ENCODE measurements at places on chromosomes 1 and 21.

GRCh38 chr1:155847823-155848529, 9.0 kb downstream of the GON4L start:
- H3K27ac ChIP-seq, result no peak overlapping the region
- no peak overlapping the region for H3K4me3 ChIP-seq
- no peaks in the 10 kb centered on the region for H3K27me3 ChIP-seq
- peaks cover 6% of the 10 kb centered on the region for H3K36me3 ChIP-seq

DNA sequence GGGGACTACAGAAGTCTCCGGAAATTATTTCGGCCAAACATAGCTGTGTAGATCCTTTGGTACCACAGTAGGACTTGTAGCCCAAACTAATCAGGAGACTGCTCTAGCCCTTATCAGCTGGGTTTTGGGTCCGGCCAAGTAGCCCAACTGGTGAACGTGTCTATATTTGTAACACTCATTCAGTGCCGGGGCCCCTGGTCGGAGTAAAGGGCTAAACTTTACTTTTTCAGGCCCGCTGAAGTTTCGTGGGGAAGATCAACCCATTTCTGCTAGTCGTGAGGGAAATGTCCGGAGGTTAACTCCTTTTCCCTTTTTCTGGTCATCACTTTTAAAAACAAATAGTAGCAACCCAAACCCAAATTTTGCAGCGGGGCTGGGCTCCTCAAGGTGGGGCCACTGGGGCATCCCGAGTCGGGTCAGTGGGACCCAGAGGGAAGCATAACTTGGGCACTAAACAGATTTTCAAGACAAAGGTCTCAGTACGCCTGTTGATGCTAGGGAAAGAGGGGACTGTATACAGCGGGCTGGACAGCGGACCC, 1.7 kb downstream of the LHX9 start:
- peak overlapping the region; percentile 52 for H3K4me3 ChIP-seq
- no peaks in the 10 kb centered on the region for H3K36me3 ChIP-seq
- H3K27ac ChIP-seq, result no peak overlapping the region

DNA sequence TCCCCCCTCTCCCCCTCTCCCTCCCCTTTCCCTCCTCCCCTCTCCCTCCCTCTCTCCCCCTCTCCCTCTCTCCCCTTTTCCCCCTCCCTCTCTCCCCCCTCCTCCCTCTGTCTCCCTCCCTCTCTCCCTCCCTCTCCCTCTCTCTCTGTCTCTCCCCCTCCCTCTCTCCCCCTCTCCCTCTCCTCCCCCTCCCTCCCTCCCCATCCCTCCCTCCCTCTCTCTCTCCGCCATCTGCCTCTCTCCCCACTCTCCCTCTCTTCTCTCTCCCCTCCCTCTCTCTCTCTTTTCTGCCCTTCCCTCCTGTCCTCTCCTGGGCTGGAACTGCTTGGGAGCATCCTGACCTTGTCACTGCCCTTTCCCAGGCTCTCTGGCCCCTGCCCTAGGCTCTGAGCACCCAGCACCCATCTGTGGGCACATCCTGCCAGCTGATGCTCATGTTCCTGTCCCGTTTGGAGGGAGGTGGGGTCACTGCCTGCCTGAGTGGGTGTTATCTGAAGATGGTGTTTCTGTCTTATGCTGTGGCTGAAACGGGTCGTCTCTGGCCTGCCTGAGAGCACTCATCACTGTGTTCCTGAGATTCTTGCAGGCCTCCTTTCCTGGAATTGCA, 10.8 kb downstream of the FTCD start:
- H3K27ac ChIP-seq, result no peak overlapping the region
- H3K27me3 ChIP-seq, result no peaks in the 10 kb centered on the region
- H3K4me1 ChIP-seq, result no peaks in the 10 kb centered on the region
- H3K36me3 ChIP-seq, result no peaks in the 10 kb centered on the region
- no peak overlapping the region for H3K4me3 ChIP-seq
- DNase-seq, result no peak

GRCh38 chr1:62924983-62925790, 141.3 kb downstream of the ATG4C start:
- H3K4me1 ChIP-seq, result no peaks in the 10 kb centered on the region
- no peak for DNase-seq
- no peak overlapping the region for H3K27ac ChIP-seq

GRCh38 chr1:84433258-84434080, 35.2 kb downstream of the DNASE2B start:
- no peak overlapping the region for H3K27ac ChIP-seq
- H3K36me3 ChIP-seq, result no peaks in the 10 kb centered on the region
- H3K27me3 ChIP-seq, result no peaks in the 10 kb centered on the region
- peak; percentile 71 for DNase-seq

GRCh38 chr1:246215510-246215903, 291.6 kb downstream of the SMYD3 start:
- no peaks in the 10 kb centered on the region for H3K36me3 ChIP-seq
- no peak overlapping the region for H3K27ac ChIP-seq
- H3K4me1 ChIP-seq, result no peaks in the 10 kb centered on the region
- no peaks in the 10 kb centered on the region for H3K27me3 ChIP-seq

- H3K4me1 ChIP-seq, result no peaks in the 10 kb centered on the region
- H3K27ac ChIP-seq, result no peak overlapping the region
- H3K27me3 ChIP-seq, result no peaks in the 10 kb centered on the region
- no peak for DNase-seq
- H3K36me3 ChIP-seq, result no peaks in the 10 kb centered on the region
- H3K4me3 ChIP-seq, result no peak overlapping the region
Observed at GRCh38 chr1:82792151-82792550, 991.4 kb downstream of the ADGRL2 start.

DNA sequence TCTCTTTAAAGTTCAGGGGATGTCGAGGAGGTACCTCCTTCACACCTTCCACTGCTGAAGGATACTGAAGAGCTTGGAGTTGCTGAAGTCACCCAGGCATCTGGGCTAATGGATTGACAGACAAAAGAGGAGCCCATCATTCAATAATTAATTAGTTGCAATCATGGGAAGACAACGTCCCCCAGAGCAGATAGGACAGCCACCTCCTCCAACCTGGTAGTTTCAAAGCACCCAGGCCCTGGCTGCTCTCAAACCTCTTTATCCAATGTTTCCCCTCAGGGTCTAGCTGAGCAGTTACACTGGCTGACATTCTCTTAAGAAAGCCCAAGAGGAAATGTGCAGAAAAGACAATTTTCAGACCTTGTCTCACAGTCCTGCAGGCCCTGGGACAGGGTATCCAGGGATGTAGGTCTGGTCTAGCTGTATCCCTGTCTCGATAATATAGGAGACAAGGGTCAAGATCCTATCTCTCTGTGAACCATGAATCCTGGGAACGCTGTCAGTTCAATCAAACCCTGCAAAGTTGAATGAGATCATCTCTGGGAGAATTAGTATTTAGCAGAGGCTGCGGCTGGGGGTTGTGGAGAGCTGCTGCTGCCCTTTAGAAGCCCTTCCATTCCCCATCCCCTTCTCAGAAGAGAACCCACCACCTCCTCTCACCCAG, 1.1 kb downstream of the TSPAN2 start:
- no peaks in the 10 kb centered on the region for H3K27me3 ChIP-seq
- DNase-seq, result no peak
- no peaks in the 10 kb centered on the region for H3K36me3 ChIP-seq
- peak overlapping the region; percentile 97 for H3K27ac ChIP-seq
- H3K4me3 ChIP-seq, result peak overlapping the region; percentile 69

GRCh38 chr1:16442941-16443340, 2.4 kb downstream of the NECAP2 start:
- H3K27me3 ChIP-seq, result no peaks in the 10 kb centered on the region
- peaks cover 17% of the 10 kb centered on the region for H3K36me3 ChIP-seq
- H3K4me1 ChIP-seq, result peaks cover 31% of the 10 kb centered on the region

DNA sequence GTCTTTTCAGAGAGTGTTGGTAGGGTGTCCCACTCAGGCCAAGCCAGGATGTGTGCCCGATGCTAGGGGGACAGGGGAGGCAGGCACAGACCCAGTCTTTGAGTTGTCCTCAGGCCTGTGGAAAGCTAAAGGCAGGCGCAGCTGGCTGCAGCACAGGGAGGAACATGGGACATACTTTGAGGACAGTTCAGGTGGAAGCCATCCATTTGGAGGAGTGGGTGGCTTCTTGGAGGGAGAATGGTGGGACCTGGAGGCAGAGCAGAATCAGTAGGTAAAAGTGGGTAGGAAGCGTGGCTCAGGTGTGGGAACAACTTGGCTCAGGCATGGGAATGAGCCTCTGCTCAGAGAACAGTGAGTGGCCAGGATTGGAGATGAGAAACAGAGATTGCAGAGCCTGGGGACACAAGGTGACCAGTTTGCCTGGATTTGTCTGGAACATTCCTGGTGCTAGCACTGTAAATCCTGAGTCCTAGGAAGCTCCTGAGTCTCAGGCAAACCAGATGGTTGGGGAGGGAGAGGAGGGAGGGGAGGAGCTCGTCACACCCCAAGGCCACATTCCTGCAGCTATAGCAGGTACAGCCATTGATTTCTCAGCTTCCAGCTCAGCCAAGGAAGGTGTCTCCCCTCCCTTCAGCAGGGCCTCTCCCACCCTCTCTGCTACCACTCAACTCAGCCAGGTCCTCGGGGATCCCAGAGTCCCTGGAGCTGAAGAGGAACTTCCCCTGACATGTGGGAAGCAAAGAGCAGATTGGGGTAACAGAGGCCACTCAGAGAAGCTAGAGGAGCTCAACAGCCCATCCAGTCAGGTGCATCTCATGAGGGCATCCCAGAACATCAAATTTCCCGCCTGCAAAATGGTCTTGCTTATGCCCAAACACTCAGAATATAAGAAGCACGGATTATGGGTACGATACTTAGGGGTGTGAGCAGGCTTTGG, 65.2 kb upstream of the TINAGL1 start:
- H3K27me3 ChIP-seq, result no peaks in the 10 kb centered on the region
- H3K4me3 ChIP-seq, result no peak overlapping the region
- H3K4me1 ChIP-seq, result no peaks in the 10 kb centered on the region
- H3K27ac ChIP-seq, result no peak overlapping the region

DNA sequence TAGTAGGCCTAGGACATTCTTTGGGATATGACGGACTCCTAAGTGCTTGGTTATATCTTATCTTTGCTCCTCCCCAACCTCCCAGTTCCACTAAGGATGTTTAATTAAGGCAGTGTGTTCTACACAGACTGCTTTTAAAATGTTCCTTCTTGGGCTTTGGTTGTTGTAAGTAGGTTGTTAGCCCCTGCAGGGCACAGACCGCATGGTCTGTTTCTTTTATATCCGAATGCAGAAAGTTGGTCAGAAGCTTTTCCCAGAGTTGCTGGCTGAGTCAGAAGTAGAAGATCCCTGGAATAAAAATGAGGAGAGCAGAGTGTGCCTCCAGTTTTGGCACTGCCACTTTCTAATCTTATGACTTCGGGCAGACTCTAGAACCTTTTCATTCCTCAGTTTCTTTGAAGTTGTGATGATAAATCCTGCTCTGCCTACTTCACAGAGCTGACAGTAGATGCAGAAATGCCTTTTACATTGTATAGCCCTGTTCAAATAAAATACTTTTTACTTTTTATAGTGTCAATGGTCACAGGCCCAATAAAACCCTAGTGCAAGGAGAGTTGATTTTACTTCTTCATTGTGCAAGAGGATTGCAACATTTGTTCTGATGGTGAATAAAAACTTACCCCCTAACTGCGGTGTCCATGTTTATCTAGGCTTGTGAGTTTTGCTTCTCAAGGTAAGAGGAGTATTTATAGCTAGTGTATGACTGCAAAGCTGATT, 18.4 kb downstream of the FMN2 start:
- no peak overlapping the region for H3K27ac ChIP-seq
- H3K4me1 ChIP-seq, result no peaks in the 10 kb centered on the region
- no peak for DNase-seq
- H3K27me3 ChIP-seq, result no peaks in the 10 kb centered on the region
- H3K36me3 ChIP-seq, result no peaks in the 10 kb centered on the region

DNA sequence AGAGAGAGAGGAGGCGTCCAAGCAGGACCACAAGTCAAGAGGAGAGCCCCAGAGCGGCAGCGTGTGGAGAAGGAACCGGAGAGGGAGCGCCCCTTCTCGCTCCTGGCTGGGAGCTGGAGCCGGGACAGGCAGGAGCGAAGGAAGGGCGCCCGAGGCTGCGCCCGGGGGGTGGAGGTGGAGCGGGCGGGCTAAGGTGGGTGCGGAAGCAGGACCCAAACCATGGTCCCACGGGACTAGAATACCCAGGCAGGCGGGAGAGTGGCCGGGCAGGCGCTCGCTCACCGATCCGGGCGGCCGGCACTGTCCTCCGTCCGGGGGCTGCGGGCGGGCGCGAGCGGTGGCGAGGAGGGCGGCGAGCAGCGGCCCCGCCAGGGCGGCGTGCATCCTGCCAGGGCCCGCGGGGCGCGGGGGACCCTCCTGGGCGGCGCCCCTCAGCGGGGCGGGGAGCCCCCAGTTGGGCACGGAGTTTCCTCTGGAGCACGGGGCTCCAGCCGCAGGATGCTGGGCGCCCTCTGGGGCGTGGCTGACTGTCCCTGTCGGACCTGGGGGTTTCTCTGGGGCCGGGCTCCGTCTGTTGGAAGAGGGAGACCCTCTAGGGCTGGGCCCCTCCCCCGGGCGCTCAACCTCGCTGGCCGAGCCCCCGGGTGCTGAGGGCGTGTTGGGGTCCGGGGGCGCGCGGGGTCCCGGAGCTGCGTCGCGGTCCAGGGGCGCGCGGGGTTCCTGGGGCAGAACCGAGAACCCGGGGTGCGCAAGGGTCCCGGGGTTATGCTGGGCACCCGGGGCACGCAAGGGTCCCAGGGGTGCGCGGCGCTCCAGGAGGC, 569 bp downstream of the TRABD2B start:
- no peaks in the 10 kb centered on the region for H3K36me3 ChIP-seq
- peak; percentile 34 for DNase-seq
- H3K27me3 ChIP-seq, result no peaks in the 10 kb centered on the region
- H3K4me1 ChIP-seq, result peaks cover 48% of the 10 kb centered on the region
- H3K27ac ChIP-seq, result peak overlapping the region; percentile 100

- H3K4me1 ChIP-seq, result peaks cover 3% of the 10 kb centered on the region
- no peak overlapping the region for H3K27ac ChIP-seq
- H3K4me3 ChIP-seq, result no peak overlapping the region
- no peaks in the 10 kb centered on the region for H3K27me3 ChIP-seq
- no peak for DNase-seq
Observed at GRCh38 chr1:162913345-162913744, 52.4 kb upstream of the CCDC190 start.

- no peak for DNase-seq
- peaks cover 35% of the 10 kb centered on the region for H3K4me1 ChIP-seq
- H3K27ac ChIP-seq, result no peak overlapping the region
- peaks cover 40% of the 10 kb centered on the region for H3K36me3 ChIP-seq
- no peaks in the 10 kb centered on the region for H3K27me3 ChIP-seq
- H3K4me3 ChIP-seq, result no peak overlapping the region
Observed at GRCh38 chr1:7781923-7782495, 2.1 kb upstream of the PER3 start.

DNA sequence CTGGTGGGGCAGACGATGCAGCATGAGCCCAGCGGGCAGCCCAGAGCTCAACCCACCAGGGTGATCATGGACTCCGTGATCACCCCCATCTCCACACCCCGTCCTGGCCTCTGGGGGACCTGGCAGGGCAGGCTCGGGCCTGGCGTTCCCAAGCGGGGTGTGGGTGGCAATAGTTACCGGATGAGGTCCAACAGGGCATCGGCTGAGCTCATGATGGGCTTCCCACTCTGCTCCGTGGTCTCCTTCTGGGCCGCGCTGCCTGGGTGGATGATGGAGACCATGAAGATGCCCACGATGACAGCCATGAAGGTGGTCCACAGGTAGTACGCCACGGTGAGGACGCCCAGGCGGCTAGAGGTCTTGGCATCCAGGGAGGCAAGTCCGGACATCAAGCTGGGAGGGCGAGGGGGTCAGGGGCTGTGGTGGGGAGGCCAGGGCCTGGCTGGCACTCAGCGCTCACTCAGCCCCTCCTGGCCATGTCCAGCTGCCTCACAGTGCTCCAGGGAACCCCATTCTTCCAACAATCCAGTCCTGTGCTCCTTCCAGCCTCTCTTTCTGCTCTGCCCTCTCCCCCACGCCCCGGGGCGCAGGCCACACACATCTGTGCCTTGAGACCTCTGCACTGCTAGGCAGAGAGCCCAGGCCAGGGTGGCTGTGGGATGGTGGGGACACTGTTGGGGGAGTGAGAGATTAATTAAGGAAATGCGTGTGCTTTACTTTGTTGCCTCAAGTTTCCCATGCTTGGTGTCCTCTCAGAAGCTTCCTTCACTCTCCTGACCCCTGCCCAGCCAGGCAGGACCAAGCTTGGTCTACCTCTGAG, 27.6 kb downstream of the SLC1A7 start:
- no peaks in the 10 kb centered on the region for H3K27me3 ChIP-seq
- H3K4me3 ChIP-seq, result no peak overlapping the region
- peaks cover 21% of the 10 kb centered on the region for H3K4me1 ChIP-seq
- DNase-seq, result no peak

Data from tibial artery (tissue), 4 donors.